NK-92 treated with Interleukin-12 subunit alpha and Interleukin-12 subunit beta, amount 100 ng/mL, for 24 hours (cell line): ENCODE measurements at places on chromosomes 3 and 15.

DNA sequence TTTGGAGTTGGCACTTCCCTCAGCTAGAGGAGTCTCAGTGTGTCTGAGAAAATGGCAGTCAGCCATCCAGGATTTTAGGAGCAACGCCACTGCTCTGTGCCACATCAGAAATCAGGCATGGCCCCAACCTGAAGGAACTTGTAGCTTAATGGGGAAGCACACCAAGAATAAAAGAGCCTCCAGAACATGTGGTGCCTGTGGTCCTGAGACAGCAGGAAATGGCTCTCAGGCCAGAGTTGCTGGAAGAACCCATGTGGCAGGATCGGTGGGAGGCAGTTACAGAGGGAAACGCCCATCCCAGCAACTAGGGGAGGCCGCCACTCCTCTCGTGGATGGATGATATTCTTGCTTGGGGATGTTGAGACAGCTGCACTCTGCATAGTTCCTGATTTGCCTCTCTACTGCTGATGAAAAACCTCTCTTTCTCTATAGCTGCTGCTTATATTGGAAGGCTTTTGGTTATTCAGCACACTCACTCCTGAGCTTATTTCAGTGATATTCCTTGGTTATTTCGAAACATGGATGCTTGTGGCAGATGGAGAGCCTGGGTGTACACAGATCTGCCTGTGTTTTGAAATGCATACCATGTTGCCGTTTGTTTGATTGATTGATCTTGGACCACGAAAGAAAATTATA, 52.4 kb downstream of the KLHL25 start:
- DNase-seq, result no peak

- DNase-seq, result no peak
These were observed 41.1 kb downstream of the FILIP1L start for GRCh38 chr3:100073049-100073713.

DNA sequence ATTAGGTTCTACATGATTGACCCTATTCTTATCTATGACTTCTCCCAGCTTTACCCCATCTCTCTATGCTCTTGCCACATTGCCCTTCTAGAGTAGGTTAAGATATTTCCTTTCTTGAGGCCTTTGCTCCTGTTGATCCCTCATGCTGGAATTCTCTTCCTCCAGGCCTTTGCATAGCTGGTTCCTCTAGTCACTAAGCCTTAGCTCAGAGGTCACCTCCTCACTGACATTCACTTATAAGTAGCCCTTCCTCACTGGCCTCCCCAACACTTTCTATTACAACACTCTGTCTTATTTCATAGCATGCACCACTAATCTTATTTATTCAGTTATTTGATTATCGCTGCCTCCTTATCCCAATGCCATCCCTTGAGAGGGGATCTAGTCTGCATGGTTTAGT, 228.4 kb upstream of the COL8A1 start:
- DNase-seq, result no peak

DNA sequence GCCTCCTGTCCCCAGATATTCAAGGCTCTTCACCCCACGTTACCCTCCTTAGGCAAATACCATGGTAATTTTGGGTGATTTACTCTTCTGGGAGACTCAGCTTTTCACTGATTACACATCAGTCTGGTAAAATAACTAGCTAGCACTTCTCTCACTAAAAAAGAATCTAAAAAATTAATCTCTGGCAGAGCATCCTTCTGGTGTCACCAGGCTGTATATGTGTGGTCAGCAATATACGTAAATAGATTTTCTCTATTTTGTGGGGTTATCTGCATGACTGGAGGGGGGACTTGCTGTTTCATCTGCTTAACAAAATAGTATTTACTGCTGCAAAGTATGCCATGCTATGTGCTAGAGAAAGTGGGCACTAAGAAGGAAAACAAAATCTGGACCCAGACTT, 45.1 kb downstream of the LRRC28 start:
- DNase-seq, result no peak

- no peak for DNase-seq
These were observed 301.7 kb upstream of the ROPN1 start for GRCh38 chr3:124293584-124293983.

- DNase-seq, result no peak
These were observed 16.5 kb downstream of the UROC1 start for GRCh38 chr3:126501054-126501453.

GRCh38 chr15:90113166-90113565, 10.9 kb upstream of the IDH2 start:
- DNase-seq, result no peak

DNA sequence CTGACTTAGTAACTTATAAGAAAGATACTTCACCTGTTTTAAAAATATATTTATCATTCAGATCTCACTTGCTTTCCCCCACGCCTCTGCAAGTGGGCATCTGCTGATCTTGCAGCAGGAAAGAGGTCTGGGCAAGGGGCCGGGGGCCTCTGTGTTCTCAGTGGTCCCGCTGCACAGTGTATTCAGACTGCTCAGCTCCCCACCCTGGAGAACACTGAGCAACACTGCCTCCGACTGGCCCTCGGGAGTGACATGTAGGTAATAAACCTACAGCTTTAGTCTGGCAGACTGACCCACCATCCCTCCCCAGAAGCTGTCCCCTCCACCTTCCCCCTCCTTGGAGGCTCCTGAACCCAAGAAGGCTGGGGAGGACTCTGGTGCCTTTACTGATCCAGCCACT, 43.8 kb downstream of the GABRB3 start:
- DNase-seq, result no peak
